Karpas-422 (cell line): ENCODE measurements at places on chromosomes 11 and 22. TPM values are rescaled to one million over a fixed set of nuclear protein-coding genes. Genes with fewer than 3 reads are reported as not detected.
A peak's percentile ranks its signal among the peaks of the same experiment; 100 is the strongest.

TRIM3 gene
- 13.3 and 20.4 TPM in 2 replicates for total RNA-seq

KRTAP5-1 gene
- not detected in 2 replicates for total RNA-seq

TRIM48 gene
- total RNA-seq = not detected in 2 replicates

CALCA gene
- total RNA-seq = not detected in 2 replicates

- H3K4me3 ChIP-seq = no peak overlapping the region
- H3K36me3 ChIP-seq = no peaks in the 10 kb centered on the region
- peaks cover 3% of the 10 kb centered on the region for H3K27me3 ChIP-seq
These were observed 893.2 kb downstream of the BRD1 start for GRCh38 chr22:48934446-48934845.

DNA sequence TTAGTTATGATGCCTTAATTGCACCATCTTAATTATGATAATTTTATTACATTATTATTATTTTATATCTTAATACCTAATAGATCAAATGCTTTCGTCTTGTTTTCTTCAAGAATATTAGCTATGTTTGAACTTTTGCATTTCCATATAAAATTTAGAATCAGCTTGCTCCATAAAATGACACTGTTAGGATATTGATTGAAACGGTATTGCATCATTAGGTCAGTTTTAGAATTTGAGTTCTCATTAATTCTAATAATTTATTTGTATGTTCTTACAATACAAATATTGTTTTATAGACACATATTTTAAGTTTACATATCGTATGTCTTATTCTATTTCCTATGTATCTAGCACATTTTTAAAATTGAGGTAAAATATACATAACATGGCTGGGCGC is 6.7 kb downstream of the CFAP68 start:
- H3K36me3 ChIP-seq = no peaks in the 10 kb centered on the region
- H3K4me1 ChIP-seq = no peaks in the 10 kb centered on the region
- no peaks in the 10 kb centered on the region for H3K27me3 ChIP-seq
- no peak overlapping the region for H3K4me3 ChIP-seq
- H3K27ac ChIP-seq = no peak overlapping the region
- no peak for DNase-seq

GRCh38 chr11:72452495-72452894 is 18.2 kb upstream of the CLPB start:
- no peaks in the 10 kb centered on the region for H3K36me3 ChIP-seq
- DNase-seq = no peak
- no peak overlapping the region for H3K4me3 ChIP-seq
- H3K27ac ChIP-seq = no peak overlapping the region

DNA sequence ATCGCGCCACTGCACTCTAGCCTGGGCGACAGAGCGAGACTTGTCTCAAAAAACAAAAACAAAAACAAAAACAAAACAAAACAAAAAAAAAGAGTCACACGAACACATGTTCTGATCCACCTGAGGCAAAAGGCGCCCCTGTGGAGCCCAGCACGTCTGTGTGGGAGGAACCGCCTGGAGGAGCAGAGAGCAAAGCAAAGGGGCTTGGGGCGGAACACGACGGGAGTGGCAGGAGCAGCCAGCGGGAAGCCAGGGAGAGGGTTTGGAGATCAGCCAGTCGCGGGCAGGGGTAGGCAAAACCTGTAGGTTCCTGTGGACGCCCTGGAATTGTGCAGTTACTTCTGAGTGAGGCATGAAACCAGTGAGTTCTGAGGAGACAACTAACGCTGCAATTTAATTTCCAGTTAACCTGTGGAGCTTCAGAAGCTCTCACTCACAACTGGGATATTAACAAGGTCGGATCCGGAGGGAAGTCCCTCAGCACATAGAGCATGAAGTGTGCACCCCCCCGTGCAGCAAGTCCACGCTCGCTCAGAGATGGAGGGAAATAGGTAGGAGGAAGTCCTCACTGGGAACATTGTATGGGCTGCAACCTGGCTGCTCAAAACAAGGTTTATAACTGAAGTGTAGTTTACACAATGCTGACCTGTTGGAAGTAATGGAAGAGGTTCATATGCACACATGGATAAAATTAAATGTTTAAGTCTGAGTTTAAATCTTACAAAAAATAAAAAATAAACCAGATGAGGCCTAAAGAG is 13.2 kb upstream of the USP18 start:
- H3K27me3 ChIP-seq = no peaks in the 10 kb centered on the region
- H3K36me3 ChIP-seq = no peaks in the 10 kb centered on the region
- no peak overlapping the region for H3K27ac ChIP-seq
- no peak for DNase-seq
- peaks cover 15% of the 10 kb centered on the region for H3K4me1 ChIP-seq

- H3K4me3 ChIP-seq = no peak overlapping the region
- no peaks in the 10 kb centered on the region for H3K27me3 ChIP-seq
- H3K27ac ChIP-seq = no peak overlapping the region
These were observed 215.7 kb upstream of the FOLH1 start for GRCh38 chr11:49424136-49424535.

GRCh38 chr11:69352715-69353319 is 58.9 kb downstream of the MYEOV start:
- no peak for DNase-seq
- H3K36me3 ChIP-seq = no peaks in the 10 kb centered on the region
- H3K27me3 ChIP-seq = no peaks in the 10 kb centered on the region
- H3K27ac ChIP-seq = no peak overlapping the region
- H3K4me1 ChIP-seq = no peaks in the 10 kb centered on the region
- H3K4me3 ChIP-seq = no peak overlapping the region

DNA sequence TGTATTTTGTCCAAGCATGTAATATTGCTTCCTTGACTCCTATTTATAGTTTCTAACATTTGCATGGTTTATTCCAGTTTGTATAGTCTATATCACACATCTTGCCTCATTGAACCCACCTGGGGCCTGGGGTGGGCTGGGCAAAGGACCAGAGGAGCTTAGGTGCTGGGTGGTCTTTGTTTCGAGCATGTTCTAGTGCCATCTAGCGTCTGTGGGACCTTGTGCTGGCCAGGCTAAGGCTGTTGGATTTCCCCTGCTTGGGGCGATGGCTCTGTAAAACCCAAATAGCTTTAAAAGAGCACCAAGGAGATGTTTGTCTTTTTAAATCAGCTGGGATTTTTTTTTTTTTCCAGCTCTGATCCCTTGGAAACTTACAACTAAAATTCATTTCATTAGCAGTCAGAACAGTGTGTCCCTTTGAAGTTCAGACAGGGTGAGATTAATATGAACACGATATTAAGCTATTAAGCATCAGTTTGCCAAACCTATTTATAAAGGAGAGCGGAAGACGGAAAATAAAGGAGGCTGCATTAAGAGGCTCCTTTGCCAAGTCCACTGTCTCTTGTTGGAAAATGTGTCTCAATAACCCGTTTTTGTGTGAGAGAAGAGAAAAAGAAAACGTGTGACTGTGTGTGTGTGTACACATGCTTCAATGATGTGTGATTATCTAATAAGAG is 157.4 kb downstream of the COMMD9 start:
- H3K27me3 ChIP-seq = no peaks in the 10 kb centered on the region
- peak; percentile 77 for DNase-seq
- H3K4me3 ChIP-seq = no peak overlapping the region
- H3K36me3 ChIP-seq = no peaks in the 10 kb centered on the region

DNA sequence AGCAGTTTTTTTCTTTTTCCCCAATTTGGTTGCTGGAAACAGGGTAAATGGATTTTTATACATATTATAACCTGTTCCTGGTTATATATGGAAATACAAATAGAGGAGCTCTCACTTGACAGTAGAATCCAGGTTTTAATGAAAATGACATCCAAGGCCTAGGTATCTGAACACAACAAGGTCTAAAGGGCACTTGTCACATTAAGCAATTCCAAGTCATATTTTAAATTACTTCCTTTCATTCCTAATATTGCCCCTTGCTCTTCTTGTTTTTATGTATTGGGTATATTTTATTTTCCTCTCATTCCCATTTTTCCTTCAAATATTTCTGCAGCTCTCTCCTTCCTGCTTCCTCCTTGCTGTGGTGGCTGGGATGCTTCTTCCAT is 27.1 kb downstream of the CTNND1 start:
- H3K27ac ChIP-seq = no peak overlapping the region
- H3K4me1 ChIP-seq = peaks cover 9% of the 10 kb centered on the region
- DNase-seq = no peak
- H3K36me3 ChIP-seq = no peaks in the 10 kb centered on the region
- H3K4me3 ChIP-seq = no peak overlapping the region

DNA sequence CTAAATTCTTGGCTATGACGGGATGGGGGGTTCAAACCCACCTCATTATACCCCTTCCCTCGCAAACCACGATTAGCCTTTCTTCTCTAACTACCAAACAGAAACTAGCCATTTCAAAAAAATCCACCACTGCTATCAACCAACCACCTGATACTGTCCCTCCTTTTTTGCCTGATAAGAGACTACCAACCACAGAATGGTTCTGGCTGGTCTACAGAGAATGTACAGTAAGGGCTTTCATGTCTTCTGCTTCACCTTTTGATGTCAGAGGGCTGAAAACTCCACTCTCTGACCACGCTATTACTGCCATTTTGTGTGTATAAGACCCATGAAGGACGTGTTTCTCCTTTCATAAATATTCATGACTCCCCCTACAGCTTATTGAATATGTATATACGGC is 19.1 kb downstream of the RIC3 start:
- no peaks in the 10 kb centered on the region for H3K27me3 ChIP-seq
- no peaks in the 10 kb centered on the region for H3K4me1 ChIP-seq
- no peak overlapping the region for H3K4me3 ChIP-seq

GRCh38 chr11:11407065-11407762 is 54.2 kb upstream of the CSNK2A3 start:
- H3K27ac ChIP-seq = no peak overlapping the region
- no peaks in the 10 kb centered on the region for H3K36me3 ChIP-seq
- DNase-seq = peak; percentile 82
- H3K4me3 ChIP-seq = no peak overlapping the region
